ELR (cell line): ENCODE measurements at places on chromosomes 3 and 15.

DNA sequence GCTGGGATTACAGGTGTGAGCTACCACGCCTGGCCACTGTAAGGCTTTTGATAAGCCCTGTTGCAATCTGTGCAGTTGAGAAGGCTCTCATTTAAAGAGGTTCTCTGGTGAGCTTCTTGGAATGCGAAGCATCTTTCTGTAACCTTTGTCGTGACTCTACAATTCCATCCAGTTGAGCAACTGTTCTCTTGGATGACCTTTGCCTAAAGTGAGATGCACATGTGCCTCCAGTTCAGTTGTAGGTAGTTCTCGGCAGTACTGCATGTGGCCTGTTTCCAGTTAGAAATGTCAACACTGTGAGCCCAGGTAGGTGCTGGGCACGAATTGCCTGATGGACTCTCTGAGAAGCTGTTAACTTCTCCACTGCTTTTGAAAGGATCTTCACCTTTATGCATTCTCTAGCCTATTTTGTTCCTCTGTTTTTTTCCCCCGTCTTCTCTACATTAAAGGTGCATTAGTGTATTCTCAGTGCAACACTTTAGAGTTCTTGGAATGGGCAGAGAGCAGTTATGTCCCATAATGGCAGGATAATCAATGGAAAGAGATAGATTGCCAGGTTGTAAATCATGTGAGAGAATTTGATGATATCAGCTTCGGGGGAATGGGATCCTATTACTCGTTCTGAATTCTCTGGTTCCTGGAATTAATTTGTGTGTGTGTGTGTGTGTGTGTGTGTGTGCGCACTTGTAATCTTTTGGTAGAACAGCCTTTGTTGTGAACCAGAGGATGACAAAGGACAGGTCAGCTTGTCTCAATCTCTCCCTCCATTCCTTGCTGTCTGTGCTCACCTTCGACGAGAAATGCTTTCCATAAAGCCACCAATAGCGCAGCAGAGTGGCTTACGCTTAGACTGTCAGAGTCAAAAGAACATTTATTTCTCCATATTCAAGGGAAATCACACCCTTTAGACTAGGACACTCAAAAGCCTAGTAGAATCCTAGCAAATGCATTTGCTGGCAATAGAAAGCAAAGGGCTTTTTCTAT, 51.1 kb downstream of the PTPRG start:
- peak; percentile 26 for DNase-seq

GRCh38 chr15:78024519-78024870, 53.0 kb downstream of the TBC1D2B start:
- no peak for DNase-seq

- no peak for DNase-seq
These were observed 22.6 kb downstream of the PBRM1 start for GRCh38 chr3:52663098-52663497.

GRCh38 chr3:37761586-37761985, 100.1 kb upstream of the CTDSPL start:
- no peak for DNase-seq

DNA sequence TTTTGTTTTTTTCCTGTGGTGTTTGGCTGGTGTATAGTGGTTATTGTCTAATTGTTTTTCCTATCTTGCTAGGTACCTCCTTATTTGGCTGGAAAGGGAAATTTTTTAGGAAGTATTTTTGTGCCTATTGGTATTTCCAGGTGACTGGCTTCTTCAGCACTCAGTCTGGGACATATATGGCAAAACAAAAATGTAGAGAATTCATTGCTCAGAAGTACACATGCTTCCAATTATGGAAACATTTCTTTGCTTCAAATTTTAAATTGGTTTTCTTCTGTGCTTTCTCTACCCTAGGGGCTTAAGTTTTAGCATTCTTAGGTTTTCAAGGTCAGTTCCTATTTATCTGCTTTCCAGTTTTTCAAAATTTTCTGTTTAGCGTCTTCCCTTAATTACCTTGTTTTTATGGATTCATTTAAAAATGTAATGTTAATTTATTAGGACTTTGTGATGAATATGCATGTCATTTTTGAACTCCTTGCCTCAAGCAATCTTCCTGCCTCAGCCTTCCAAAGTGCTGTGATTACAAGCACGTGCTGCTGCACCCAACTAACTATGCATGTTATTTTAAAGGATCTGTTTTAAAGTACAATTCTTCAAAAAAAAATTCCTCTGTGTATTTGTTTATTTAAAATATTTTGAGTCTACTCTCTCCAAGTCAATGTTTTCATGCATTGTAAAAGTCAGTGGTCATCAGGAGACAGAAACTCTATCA, 231.9 kb upstream of the DPPA4 start:
- no peak for DNase-seq

GRCh38 chr15:97687654-97688053, 272.8 kb upstream of the ARRDC4 start:
- no peak for DNase-seq

- DNase-seq = peak; percentile 75
These were observed 84.4 kb downstream of the SEMA5B start for GRCh38 chr3:122942937-122943827.

GRCh38 chr15:57334257-57334656, 42.0 kb upstream of the CGNL1 start:
- peak; percentile 75 for DNase-seq

- DNase-seq = no peak
These were observed 36.8 kb upstream of the TBL1XR1 start for GRCh38 chr3:177234121-177234520.

GRCh38 chr3:37598808-37599581, 262.7 kb upstream of the CTDSPL start:
- DNase-seq = no peak

DNA sequence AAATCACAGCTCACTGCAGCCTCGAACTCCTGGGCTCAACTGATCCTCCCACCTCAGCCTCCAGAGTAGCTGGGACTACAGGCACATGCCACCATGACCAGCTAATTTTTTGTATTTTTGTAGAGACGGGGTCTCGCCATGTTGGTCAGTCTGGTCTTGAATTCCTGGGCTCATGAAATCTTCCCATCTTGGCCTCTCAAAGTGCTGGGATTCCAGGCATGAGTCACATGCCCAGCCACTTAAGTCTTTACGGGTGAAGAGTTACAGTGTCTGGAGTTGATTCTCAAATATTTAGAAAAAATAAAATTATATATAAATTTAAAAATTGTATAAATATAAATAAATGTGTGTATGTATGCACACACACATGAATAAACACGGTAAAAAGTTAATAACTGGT, 14.5 kb upstream of the KBTBD12 start:
- DNase-seq = no peak

DNA sequence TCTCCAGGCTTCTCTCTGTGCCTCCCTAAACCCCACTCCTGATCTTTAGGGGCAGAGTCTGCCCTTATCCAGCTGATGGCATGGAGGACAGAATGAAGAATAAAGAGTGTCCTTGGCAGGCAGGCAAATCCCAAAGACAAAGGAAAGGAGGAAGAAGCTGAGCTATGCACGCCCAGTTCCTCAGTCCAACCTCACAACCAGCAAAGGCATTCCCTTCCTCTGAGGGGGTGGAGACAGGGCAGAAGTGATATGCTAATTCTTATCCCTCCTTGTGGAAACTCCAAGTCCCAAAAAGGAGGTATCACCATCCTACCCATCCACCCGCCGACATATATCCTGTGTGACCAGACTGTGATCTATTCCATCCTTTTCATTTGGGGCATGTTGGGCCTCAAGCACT, 10.5 kb upstream of the CCDC54 start:
- DNase-seq = peak; percentile 34

GRCh38 chr15:49962044-49962602, 156.9 kb downstream of the ATP8B4 start:
- DNase-seq = no peak

DNA sequence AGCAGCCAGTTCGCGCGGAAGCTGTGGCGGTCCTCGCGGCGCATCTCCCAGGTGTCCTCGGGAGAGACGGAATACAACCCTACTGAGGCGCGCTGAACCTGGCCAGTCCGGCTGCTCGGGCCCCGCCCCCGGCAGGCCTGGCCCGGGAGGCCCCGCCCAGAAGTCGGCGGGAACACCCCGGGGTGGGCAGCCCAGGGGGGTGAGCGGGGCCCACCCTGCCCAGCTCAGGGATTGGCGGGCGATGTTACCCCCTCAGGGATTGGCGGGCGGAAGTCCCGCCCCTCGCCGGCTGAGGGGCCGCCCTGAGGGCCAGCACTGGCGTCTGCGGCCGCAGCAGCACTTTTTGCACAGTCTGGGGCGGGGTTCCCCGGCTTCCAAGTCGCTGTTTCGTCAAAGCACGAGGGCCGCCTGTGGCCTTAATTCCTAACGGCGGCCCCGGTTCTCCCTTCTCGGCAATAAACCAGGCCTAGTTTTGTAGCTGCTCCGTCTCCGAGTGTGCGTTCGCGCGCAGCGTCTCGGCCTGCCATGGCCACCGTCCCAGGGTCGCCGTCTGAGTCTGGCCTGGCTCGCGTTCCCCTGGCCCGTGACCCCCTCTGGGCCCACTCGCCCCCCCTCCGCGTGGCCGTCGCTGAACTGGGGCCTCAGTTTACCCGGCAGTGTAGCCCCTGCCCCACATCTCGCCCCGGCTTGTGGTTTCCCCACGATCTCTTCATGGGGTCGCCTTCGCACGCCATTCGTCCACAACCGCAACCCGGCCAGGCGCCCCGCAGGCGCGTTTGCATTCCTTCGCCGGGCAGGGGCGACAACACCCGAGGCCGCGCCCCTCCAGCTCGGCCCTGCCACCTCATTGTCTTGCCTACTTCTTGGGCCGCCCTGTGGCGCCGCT, 30.0 kb downstream of the NBEAL2 start:
- peak; percentile 85 for DNase-seq

DNA sequence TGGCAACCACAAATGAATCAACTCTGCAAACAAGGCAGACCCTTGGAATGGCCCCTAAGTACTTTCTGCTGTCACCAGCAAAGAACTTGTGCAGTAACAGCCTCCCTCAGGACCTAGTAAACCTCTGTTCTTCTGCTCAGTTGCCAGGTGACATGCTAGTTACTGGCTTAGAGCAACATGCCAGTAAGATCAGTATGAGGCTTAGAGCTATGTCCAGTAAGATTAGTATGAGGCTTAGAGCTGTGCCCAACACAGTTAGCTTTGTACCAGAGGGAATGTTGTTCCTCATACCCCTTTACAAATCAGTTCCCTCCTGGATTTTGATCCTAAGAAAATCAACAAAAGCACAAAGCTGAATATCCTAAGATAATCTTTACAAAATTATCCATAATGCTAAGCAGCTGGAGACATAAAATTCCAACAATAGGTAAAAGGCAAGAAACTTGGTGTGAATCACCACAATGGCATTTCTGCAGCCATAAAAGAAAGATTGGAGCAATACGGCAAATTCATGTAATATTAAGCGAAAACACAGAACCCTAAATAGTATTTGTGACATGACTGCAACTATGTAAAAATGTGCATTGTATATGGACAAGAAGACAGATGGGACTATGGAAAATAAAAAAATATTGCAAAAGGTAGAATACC, 107.3 kb upstream of the LPP start:
- peak; percentile 45 for DNase-seq

GRCh38 chr3:114450008-114450596, 156.3 kb downstream of the TIGIT start:
- no peak for DNase-seq
